ENCODE measurements at places on chromosomes 12 and 14. TPM values are rescaled to one million over a fixed set of nuclear protein-coding genes. Genes with fewer than 3 reads are reported as not detected.
A peak's percentile ranks its signal among the peaks of the same experiment; 100 is the strongest.

The SLC7A8 gene
- total RNA-seq: 74.0 TPM

GRCh38 chr12:103279444-103279843, 216.3 kb downstream of the C12orf42 start:
- H3K4me1 ChIP-seq: no peaks in the 10 kb centered on the region
- no peaks in the 10 kb centered on the region for H3K36me3 ChIP-seq
- no peak for DNase-seq

The TOMM20L gene
- not detected for total RNA-seq

The RFX4 gene
- total RNA-seq: not detected

The IFNG-AS1 gene
- total RNA-seq: 1.2 TPM

- H3K36me3 ChIP-seq: no peaks in the 10 kb centered on the region
- H3K27me3 ChIP-seq: no peaks in the 10 kb centered on the region
- H3K27ac ChIP-seq: no peak overlapping the region
- peak; percentile 72 for DNase-seq
- H3K4me1 ChIP-seq: peaks cover 3% of the 10 kb centered on the region
Observed at GRCh38 chr12:3034067-3034750, 43.0 kb upstream of the TSPAN9 start.

- H3K27me3 ChIP-seq: no peaks in the 10 kb centered on the region
- no peak for DNase-seq
- peaks cover 26% of the 10 kb centered on the region for H3K4me1 ChIP-seq
- H3K4me3 ChIP-seq: no peak overlapping the region
- no peaks in the 10 kb centered on the region for H3K36me3 ChIP-seq
Observed at GRCh38 chr12:96213869-96214268, 19.7 kb downstream of the ELK3 start.

- no peak for DNase-seq
- no peaks in the 10 kb centered on the region for H3K4me1 ChIP-seq
- H3K36me3 ChIP-seq: peaks cover 12% of the 10 kb centered on the region
- H3K4me3 ChIP-seq: no peak overlapping the region
- H3K27me3 ChIP-seq: no peaks in the 10 kb centered on the region
Observed at GRCh38 chr14:99466758-99467157, 13.9 kb downstream of the SETD3 start.

- no peaks in the 10 kb centered on the region for H3K4me1 ChIP-seq
- H3K27me3 ChIP-seq: no peaks in the 10 kb centered on the region
- H3K27ac ChIP-seq: no peak overlapping the region
- no peaks in the 10 kb centered on the region for H3K36me3 ChIP-seq
- H3K4me3 ChIP-seq: no peak overlapping the region
Observed at GRCh38 chr12:100651108-100651507, 77.6 kb downstream of the GAS2L3 start.

DNA sequence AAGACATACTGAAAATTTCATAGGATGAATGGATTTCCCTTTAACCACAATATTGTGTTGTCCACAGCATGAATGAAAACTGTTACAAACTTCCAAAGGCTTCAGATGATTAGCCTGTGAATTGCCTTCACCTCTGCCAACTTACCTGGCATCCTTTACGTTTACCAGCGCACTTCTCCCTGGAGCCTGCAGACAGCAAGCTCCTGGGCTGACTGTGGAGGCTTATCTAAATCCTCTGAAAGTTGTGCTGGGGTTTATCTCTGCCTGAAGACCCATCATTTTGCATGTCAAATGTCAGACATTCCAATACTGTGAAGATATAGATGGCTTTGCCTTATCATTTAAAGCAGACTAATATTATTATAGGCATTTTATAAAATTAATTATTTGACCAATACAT, 403.0 kb downstream of the SYT1 start:
- H3K27ac ChIP-seq: no peak overlapping the region
- H3K4me1 ChIP-seq: no peaks in the 10 kb centered on the region
- no peaks in the 10 kb centered on the region for H3K36me3 ChIP-seq
- no peak for DNase-seq

The LMNTD1 gene
- 5.3 TPM for total RNA-seq

GRCh38 chr12:25743679-25744215, 190.7 kb upstream of the LMNTD1 start:
- no peak for DNase-seq
- no peaks in the 10 kb centered on the region for H3K27me3 ChIP-seq
- H3K27ac ChIP-seq: no peak overlapping the region
- H3K4me3 ChIP-seq: no peak overlapping the region
- H3K36me3 ChIP-seq: no peaks in the 10 kb centered on the region

DNA sequence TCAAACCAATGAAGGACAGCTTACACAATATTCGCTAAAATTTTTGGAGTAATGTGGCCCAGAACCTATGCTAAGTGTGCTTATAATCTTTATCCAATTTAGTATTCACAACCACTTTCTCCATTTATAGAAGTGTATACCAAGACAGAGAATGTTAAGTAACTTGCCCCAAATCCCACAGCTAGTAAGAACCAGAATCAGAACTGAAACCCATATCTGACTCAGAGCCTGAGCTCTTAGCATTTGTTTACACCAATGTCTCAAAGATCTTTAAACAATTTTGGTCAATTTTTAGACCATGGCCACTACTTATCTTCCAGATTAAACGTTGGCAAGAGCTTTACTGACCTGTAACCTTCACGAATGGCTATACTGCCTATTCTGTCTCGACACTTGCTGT, 53.0 kb downstream of the PAPLN start:
- no peak overlapping the region for H3K4me3 ChIP-seq
- H3K4me1 ChIP-seq: no peaks in the 10 kb centered on the region
- no peak overlapping the region for H3K27ac ChIP-seq

GRCh38 chr14:20742132-20742531, 3.6 kb upstream of the EDDM3A start:
- H3K27me3 ChIP-seq: no peaks in the 10 kb centered on the region
- no peaks in the 10 kb centered on the region for H3K4me1 ChIP-seq
- H3K4me3 ChIP-seq: no peak overlapping the region
- no peak overlapping the region for H3K27ac ChIP-seq
- DNase-seq: no peak

GRCh38 chr14:21264025-21264801, 5.0 kb downstream of the HNRNPC start:
- no peak overlapping the region for H3K4me3 ChIP-seq
- peaks cover 24% of the 10 kb centered on the region for H3K4me1 ChIP-seq
- DNase-seq: no peak
- H3K27ac ChIP-seq: no peak overlapping the region
- H3K36me3 ChIP-seq: peaks cover 13% of the 10 kb centered on the region
- no peaks in the 10 kb centered on the region for H3K27me3 ChIP-seq

DNA sequence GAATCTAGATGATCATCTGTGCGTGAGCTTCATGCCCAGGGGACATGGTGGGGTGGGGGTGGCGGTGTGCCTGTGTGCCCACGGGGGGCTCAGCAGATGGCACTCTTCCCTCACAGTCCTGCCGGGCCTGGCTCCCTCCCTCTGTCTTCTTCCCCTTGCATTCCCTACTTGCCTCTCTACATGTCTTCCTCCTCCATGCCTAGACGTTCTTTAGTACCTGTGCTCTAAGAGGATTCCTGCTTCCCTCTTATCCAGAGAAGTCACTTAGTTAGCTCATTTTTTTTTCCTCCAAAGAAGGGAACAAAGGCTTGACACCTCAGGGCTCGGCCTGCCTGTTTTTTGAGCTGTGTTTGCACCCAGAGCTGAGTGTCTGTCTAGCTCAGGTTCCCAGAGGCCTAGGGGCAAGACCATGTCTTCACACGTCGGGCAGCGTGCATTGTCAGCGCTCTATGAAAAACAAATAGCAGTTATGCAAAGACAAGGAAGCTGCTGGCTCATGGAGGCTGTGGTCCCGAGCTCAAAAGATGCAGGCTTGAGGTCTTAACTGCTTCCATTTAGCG, 48.8 kb downstream of the NINJ2 start:
- no peaks in the 10 kb centered on the region for H3K27me3 ChIP-seq
- H3K27ac ChIP-seq: no peak overlapping the region
- peak; percentile 47 for DNase-seq
- H3K4me3 ChIP-seq: no peak overlapping the region

- H3K27me3 ChIP-seq: no peaks in the 10 kb centered on the region
- DNase-seq: no peak
- H3K4me3 ChIP-seq: no peak overlapping the region
Observed at GRCh38 chr14:57221931-57222330, 46.8 kb downstream of the EXOC5 start.

The BCL11B gene
- 1.0 TPM for total RNA-seq

GRCh38 chr14:22540811-22541360, 48.1 kb downstream of the DAD1 start:
- no peak overlapping the region for H3K4me3 ChIP-seq
- H3K4me1 ChIP-seq: no peaks in the 10 kb centered on the region
- no peak overlapping the region for H3K27ac ChIP-seq
- H3K36me3 ChIP-seq: no peaks in the 10 kb centered on the region
- no peaks in the 10 kb centered on the region for H3K27me3 ChIP-seq
- DNase-seq: no peak

- H3K36me3 ChIP-seq: no peaks in the 10 kb centered on the region
- no peaks in the 10 kb centered on the region for H3K4me1 ChIP-seq
- H3K27me3 ChIP-seq: no peaks in the 10 kb centered on the region
Observed at GRCh38 chr14:68011406-68012028, 191.9 kb downstream of the RAD51B start.

The CFAP251 gene
- total RNA-seq: 35.4 TPM

DNA sequence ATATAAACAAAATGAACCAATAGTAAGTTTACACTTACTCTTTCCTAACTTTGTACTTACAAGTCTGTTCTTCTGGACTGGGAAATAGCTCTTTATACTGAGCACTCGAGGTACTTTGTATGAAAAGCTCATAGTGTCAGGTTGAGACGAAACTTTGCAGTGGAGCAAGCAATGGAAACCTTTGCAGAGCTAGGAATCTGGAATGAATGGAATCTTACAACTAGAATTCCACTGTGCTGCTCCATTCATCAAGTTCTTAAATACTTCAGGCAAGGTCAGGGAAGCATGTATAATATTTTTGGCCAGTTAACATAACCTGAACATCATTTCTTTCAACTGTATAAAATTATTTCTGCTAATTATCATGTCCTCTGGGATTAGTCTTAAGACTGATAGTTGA, 1327.5 kb upstream of the FLRT2 start:
- H3K4me3 ChIP-seq: no peak overlapping the region
- H3K27me3 ChIP-seq: no peaks in the 10 kb centered on the region
- no peaks in the 10 kb centered on the region for H3K36me3 ChIP-seq
- peak; percentile 11 for DNase-seq

DNA sequence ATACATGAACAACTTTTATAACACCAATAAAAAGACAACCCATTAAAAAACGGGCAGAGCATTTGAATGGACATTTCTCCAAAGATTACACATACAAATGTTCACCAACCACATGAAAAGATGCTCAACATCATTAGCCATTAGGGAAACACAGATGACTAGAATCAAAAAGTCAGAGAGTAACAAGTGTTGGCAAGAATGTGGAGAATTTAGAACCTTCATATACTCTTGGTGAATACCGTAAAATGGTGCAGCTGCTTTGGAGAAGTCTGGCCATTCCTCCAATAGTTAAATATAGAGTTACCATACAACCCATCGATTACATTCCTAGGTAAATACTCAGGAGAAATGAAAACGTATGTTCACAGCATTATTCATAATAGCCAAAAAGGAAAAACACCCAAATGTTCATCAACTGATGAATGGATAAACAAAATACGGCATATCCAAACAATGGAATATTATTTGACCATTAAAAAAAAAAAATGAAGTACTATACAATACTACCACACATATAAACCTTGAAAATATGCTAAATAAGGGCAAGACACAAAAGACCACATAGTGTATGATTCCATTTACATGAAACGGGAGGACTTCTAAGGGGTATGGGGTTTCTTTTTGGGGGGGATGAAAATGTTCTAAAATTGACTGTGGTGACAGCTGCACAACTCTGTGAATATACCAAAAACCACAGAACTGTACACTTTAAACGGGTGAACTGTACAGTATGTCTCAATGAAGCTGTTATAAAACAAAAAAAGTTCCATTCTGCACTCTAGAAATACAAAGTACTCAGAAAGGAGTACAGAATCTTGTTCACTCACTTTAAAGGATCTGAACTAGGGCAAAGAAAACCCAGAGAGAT, 3.2 kb downstream of the CORO1C start:
- no peaks in the 10 kb centered on the region for H3K36me3 ChIP-seq
- peaks cover 41% of the 10 kb centered on the region for H3K4me1 ChIP-seq
- H3K27ac ChIP-seq: no peak overlapping the region
- H3K27me3 ChIP-seq: no peaks in the 10 kb centered on the region
- DNase-seq: no peak

- no peak overlapping the region for H3K4me3 ChIP-seq
- H3K27ac ChIP-seq: no peak overlapping the region
- DNase-seq: no peak
- no peaks in the 10 kb centered on the region for H3K27me3 ChIP-seq
- H3K36me3 ChIP-seq: no peaks in the 10 kb centered on the region
Observed at GRCh38 chr12:75822416-75822815, 209.2 kb downstream of the PHLDA1 start.

DNA sequence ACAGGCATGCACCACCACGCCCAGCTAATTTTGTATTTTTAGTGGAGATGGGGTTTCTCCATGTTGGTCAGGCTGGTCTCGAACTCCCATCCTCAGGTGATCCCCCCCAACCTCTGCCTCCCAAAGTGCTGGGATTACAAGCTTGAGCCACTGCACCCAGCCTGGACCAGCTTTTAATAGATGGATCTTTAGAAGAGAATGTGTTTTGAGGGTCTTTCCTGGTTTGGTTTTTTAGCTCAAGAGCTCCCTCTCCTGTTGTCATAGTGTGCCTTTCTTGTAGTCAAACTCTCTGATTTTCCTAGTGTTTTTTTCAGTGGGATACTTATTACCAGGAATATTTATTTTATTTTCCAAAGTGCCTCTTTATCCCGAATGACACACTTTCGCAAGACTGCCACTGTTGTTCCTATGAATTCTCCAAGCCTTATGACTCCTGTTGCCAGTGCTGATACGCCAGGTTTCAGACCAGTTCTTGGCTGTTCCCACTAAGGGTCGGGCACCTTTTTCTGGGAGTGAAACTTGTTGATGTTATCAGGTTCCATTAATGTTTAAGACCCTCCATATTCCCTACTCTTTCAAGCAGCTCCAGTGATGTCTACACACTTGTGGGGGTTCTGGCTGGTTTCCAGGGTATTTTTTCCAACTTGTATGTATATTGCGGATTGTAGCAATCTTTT, 31.5 kb upstream of the LIMA1 start:
- no peaks in the 10 kb centered on the region for H3K27me3 ChIP-seq
- H3K4me3 ChIP-seq: no peak overlapping the region
- no peaks in the 10 kb centered on the region for H3K36me3 ChIP-seq
- no peak overlapping the region for H3K27ac ChIP-seq

DNA sequence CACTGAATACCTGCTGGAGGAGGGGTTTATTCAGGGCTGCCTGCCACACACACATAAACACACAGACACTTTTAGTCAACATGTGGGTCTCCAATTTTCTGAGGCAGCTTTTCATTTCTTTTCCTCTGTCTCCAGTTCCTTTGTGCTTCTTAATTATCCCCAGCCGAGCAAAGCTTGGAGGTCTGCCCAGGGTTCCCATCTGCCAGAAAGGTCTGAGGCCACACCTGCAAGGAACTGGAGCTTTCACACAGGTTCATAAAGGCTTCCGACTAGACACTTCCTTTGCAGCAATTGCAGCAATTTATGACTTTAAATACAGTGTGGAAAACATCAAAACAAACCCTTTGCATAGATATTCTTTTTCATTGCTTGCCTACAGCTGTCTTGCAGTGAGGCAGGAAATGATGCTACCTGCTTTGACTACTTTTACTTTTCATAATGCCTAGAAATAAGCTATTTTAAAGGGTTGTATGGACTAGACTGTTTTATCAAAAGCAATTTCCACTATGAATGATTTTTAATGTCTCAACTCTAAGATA, 1318.9 kb downstream of the AACS start:
- DNase-seq: no peak
- H3K27ac ChIP-seq: no peak overlapping the region
- no peaks in the 10 kb centered on the region for H3K27me3 ChIP-seq
- H3K4me3 ChIP-seq: no peak overlapping the region

The FAM181A gene
- 4.0 TPM for total RNA-seq
